ENCODE measurements at places on chromosomes 16 and 17.

DNA sequence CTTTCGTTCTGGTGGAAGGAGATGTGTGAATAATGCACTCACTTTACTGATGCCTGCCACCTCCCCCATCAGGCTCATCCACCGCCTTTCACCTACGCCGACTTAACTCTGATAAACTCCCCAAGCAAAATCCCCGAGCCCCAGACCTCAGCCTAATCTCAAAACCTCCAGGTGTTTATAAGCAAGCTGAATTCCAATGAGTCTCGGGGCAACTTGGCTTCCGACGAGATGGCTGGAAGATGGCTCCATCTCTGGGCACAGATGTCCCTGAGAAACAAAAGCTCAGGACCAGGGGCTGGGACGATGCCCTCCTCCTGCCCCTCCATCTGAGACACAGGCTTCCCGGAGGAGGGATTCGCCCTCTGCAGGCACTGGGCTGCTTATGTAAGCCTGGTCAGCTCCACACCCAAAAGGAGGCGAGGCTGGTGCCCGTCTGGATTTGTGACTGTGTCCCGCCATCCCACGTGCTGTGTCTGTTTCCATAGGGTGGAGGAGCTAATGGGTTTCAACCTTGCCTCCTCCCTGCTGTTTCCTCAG lies 386.4 kb upstream of the TNRC6C start:
- DNase-seq: no peak

DNA sequence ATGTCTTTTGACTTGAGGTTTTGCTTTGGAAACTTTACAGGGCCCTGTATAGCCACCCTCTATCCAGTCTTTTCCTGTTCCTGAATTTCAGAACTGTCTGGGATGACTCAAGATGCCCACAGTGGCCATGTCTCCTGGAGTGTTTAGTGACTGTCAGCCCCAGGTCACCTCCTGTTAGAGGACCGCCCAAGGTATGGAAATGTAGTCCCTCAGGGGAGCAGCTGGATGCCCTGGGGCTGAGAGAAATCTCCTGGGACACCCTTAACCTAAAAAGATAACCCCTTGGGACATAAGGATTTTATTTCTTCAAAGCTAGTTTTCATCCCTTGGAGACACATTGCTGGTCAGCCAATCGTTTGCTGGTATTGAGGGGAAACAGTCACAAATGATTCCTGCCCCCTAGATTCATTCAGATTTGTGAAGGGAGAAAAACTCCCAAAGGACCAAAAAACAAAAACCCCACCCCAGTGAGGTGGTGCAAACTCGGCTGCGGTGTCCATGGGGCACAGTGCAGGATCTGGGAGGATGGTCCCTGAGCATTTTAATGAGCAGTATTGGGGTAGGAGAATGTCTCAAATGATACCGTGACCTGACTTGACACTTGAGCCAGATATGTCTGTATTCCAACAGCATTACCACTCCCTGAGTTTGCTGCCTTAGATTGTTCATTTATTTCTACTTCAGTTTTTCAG lies 1.7 kb downstream of the ZNF267 start:
- peak; percentile 62 for DNase-seq

- DNase-seq: no peak
Observed at GRCh38 chr17:1986783-1987451, 38.2 kb downstream of the RTN4RL1 start.

- no peak for DNase-seq
Observed at GRCh38 chr16:89350701-89351380, 133.3 kb downstream of the ZNF778 start.

- peak; percentile 34 for DNase-seq
Observed at GRCh38 chr16:1048442-1049112, 24.0 kb upstream of the SSTR5 start.

DNA sequence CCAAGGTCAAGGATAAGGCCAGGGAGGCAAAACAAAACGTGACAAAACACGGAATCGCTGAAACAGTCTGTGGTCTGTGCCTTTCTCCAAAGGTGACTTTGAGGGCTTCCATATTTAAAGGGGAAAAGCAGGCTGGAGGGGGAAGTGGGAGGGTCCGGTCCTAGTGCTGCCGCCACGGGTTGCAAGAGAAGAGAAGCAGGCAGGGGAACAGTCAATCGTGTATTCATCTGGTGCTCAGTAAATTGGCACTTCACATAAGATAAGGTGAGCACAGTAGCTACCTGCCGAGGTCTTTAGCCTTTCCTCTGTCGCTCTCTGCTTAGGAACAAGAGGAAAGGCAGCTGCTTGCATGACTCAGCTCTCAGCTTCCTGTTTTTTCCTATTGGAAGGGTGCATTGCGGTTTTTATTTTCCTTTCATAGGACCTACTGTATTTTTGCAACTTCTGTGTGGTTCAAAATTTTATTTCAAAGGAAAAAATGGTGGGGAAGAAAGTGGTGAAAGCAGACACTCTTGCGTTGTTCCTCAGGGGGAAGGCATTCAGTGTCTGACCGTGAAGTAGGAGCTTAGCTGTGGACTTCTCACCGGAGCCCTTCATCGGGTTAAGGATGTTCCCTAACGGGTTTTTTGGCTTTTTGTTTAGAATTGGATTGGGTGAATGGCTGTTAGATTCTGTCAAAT lies 7.1 kb upstream of the LGALS3BP start:
- DNase-seq: peak; percentile 50

- peak; percentile 83 for DNase-seq
Observed at GRCh38 chr17:7477392-7478275, 1.8 kb downstream of the ZBTB4 start.

DNA sequence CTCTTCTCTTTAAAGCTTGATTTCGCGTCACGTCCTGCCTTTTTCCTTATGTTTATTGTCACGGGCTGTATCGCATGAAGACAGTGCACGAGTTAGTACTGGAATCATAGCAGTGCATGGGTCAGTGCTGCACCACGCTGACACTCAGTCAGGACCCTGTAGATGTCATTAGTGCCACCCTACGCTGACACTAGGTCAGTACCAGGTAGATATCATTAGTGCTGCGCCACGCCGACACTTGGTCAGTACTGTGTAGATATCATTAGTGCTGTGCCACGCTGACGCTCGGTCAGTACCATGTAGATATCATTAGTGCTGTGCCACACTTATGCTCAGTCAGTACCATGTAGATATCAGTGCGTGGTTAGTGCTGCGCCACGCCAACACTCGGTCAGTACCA lies 106.2 kb upstream of the ZNF469 start:
- DNase-seq: no peak

DNA sequence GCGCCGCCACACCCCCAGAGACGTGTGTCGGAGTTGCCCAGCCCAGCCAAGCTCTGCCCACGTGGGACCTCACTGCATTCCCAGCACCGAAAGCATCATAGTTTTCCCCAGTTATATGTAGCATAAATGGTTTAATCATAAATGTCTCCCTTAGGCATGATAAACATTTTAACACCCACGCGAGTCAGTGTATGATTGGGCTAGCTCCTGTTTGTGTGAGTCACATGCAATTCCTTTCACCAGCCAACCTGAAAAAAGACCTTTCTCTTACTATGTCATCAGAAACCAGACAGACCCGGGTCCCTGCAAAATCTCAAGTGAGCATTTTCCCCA lies 9.2 kb downstream of the TAF1C start:
- peak; percentile 53 for DNase-seq

DNA sequence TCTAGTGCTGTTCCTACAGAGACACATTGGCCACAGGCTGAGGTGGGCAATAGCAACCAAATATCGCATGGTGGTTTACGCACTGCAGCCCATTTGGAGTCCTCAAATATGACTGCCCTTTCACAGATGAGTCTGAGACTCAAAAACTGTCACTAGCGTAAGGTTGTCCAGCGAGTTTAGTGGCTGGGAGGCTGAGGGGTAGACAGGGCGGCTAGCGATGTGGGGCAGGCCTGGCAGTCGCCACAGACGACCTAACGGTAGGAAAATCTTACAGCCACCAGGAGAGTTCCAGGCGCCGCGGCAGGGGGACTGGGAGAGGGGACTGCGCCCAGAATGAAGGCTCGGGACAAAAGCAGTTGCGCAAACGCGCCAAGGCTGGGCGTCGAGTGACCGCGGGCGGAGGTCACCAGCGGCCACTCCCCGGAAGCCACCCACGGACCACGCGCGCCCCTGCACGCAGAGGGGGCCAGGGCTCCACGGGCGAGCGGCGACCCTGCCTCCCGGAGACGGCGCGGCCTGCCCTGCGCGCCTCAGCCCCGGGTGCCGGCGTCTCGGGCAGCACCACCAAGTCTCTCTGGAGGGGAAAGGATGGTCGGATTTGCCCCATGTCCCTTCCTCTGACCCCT lies 699 bp upstream of the MAP1LC3B start:
- peak; percentile 36 for DNase-seq

DNA sequence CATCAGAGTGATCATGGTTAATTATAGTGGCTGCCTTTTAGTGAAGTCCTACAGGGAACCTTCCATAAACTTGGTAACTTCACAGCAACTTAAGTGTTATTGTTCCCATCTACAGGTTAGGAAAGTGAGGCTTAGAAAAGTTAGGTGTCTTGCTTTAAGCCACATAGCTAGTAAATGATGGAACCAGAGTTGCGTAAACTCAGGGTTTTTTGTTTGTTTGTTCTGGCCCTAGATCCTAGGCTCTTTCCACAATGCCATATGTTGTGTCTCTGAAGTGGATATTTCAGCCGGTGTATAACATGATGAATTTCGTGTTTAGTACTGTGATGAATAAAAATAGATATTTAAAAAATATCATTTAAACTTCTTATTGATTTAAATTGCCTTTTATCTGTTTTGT lies 27.6 kb downstream of the DNAH9 start:
- no peak for DNase-seq

DNA sequence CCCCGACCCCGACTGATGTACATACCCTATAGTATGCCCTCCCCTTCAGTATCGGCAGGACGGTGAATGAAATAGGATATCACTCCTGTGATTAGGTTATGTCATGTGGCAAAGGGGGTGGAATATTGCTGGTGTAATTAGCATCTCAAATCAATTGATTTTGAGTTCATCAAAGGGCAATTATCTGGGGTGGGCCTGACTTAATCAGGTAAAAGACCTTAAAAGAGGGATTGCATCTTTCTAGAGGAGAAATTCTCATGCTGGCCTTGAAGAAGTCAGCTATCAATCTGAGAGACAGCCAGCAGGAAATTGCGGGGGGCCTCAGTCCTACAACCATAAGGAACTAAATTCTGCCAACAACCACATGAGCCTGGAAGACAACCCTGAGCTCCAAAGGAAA lies 10.3 kb downstream of the TRIM25 start:
- DNase-seq: no peak

DNA sequence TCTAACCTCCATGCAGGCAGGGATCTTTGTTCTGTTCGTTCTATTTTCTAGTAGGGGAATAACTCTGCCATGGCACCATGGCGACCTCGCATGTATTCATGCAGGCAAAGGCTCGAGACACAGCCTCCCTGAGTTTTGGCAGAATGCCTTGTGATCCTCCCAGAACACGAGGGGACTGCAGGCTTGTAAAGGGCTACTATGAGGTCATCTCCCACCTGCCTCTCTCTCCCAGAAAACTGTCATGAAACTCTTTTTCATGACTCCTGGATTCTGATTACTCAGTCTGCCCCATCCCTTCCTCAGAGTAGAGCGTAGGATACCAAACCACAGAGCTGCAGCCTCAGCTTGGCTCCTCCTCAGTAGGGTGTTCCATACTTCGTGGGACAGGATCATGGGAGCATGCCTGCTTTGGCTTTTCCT lies 64.3 kb downstream of the IGF2BP1 start:
- DNase-seq: peak; percentile 22

DNA sequence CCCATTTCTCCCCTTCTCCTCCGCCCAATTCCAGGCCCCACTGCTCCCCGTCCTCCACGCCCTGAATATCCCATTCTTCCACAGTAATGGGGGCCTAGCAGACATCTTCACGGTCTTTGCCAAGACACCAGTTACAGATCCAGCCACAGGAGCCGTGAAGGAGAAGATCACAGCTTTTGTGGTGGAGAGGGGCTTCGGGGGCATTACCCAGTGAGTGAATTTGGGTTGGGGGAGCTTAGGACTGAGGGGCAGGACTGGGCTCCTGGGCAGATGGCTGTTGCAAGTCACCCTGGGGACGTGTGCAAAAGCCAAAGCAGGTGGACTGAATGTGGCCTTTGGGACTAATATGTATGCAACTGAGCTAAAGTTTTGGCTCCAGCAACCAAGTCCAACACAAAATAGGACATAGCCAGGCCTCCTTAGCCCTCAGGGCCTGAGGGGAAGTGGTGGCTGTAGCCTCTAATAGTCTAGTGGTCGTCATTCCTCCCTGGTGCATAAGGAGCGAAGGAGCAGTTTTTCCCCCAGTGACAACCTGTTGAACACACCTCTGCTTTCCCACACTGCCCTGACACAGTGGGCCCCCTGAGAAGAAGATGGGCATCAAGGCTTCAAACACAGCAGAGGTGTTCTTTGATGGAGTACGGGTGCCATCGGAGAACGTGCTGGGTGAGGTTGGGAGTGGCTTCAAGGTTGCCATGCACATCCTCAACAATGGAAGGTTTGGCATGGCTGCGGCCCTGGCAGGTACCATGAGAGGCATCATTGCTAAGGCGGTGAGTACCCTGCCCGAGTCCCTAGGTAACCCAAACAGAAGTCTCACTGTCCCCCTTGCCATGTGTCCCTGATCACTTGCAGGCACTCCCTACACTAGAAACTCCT lies 2.6 kb downstream of the ACADVL start:
- no peak for DNase-seq

- DNase-seq: no peak
Observed at GRCh38 chr17:77208856-77209255, 68.1 kb downstream of the SEC14L1 start.

DNA sequence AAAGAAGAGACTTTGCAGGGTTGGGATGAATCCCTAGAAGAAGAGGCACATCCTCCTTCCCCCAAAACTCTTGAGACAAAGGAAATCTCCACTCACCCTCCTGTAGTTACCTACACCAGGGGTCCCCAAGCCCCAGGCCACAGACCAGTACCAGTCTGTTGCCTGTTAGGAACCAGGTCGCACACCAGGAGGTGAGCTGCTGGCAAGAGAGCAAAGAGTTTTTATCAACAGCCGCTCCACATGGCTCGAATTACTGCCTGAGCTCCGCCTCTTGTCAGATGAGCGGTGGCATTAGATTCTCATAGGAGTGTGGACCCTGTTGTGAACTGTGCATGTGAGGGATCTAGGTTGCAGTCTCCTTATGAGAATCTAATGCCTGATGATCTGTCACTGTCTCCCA lies 98.9 kb downstream of the CCT6B start:
- no peak for DNase-seq

GRCh38 chr16:72203401-72203800 lies 31.4 kb upstream of the PMFBP1 start:
- peak; percentile 40 for DNase-seq

DNA sequence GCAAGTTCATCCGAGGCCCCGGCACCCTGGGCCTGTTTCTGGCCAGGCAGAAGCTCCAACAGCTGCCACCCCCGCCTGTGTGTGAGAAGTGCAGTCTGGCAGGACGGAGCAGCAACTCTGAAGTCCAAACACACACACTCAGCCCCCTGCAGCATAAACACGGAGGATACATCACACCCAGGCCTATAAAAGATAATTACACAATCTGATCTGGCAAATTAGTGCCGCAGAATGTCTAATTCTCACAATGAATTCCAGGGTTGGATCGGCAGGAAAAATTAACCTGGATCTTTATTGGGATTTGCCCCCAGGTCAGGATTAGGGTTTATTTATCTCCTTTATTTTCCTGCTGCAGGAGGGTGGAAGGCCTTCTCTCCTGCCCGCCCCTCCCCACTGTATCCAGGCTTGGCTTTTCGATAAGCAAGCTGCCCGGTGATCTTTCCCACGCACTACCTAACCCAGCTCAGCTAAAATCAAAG lies 311.4 kb downstream of the SOX9 start:
- no peak for DNase-seq
